ENCODE measurements at places on chromosomes 6 and 20. TPM values are rescaled to one million over a fixed set of nuclear protein-coding genes. Genes with fewer than 3 reads are reported as not detected.

The SAPCD1 gene
- total RNA-seq, result 1.7 TPM

The GGTLC1 gene
- total RNA-seq, result not detected

The PBOV1 gene
- total RNA-seq, result not detected

The ULBP2 gene
- total RNA-seq, result 75.7 TPM

The TNFAIP3 gene
- 7.7 TPM for total RNA-seq

The OPRM1 gene
- not detected for total RNA-seq

The NRSN1 gene
- total RNA-seq, result not detected

The KCNS1 gene
- 1.5 TPM for total RNA-seq

The OR2H1 gene
- total RNA-seq, result not detected

The PRSS16 gene
- 5.4 TPM for total RNA-seq

The RRAGD gene
- total RNA-seq, result 2.1 TPM

All from M059J (cell line).